T-helper 17 cell (primary cell): ENCODE measurements at places on chromosomes 13 and 19.

DNA sequence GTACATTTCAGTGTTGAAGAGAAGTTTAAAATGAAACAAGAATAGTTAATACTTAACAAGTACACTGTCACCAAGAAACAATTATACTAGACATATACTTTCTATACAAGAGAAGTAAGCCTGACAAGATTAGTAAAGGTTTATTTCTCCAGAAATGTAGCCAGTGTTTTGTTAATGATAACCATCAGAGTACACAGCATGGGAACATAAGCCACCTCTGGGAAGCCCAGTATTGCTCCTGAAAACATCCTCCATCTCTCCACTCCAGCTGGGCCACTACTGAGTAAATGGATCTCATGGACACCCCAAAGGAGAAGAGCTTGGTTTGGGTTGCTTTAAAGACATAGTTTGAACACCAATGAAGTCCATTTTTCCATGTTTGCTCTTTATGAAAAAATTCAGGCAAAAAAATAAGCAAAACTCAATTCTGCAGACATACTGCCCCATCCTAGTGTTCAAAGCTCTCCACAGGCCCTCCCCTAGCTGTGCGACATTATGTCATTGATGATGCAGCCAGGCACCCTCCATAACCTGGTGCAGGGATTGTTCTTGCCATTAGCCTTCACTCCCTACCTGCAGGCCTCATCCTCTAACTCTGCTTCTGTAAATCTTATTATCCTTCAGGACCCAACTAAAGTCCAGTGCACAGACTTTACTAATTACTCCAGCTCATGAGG lies 61.9 kb downstream of the LHFPL6 start:
- DNase-seq: no peak

- DNase-seq: no peak
Observed at GRCh38 chr13:93945621-93946020, 533.9 kb downstream of the DCT start.

GRCh38 chr13:45918597-45918996 lies 67.0 kb upstream of the SIAH3 start:
- DNase-seq: no peak

GRCh38 chr19:35913589-35913988 lies 5.5 kb upstream of the TYROBP start:
- no peak for DNase-seq

- DNase-seq: no peak
Observed at GRCh38 chr19:7645656-7646425, 8.9 kb downstream of the STXBP2 start.

DNA sequence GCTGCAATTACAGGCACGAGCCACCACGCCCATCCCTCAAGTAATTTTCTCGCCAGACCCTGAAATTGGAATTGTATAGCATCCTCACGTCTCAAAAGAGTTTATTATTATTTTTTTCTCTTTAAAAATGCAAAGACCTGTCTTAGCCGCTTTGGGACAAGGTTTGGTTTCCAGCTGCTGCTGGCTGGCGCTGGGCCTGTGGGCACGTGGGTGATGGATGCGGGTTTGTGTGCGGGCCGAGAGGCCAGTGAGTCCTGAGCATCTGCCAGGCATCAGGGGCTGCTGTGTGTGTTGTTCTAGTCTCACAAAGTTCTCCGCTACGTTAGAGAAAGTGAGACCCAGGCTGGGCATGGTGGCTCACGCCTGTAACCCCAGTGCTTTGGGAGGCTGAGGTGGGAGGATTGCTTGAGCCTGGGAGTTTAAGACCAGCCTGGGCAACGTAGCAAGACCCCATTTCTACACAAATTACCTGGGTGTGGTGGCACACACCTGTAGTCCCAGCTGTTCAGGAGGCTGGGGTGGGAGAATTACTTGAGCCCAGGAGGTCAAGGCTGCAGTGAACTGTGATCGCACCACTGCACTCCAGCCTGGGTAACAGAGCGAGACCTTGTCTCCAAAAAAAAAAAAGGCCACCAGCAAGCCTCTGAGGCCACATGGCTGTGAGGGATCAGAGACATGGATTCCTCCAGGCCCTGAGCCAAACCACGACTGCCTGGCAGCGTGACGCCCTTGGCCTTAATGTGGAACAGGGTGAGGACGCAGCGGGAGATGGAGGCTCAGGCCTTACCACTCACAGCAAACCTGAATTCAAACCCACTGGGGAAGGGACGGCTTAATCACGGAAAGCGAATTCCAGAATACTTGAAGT lies 4.7 kb upstream of the TMPRSS9 start:
- no peak for DNase-seq

DNA sequence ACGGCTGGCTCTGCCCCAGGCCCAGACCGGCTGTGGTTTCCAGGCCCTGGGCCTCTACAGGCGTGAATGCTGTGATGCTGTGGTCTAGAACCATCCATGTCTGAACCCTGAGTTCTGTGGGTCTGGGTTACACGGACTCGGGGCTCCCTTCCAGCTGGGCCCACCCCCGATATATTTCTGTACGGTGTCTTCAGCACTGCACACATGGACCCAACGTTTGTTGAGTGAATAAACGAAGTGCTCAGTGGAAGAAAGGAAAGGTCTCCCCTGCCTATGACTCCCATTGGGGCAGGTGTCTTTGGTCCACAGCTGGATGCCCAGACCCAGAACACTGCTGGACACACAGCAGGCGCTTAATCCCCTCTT lies 6.7 kb downstream of the TEKTIP1 start:
- no peak for DNase-seq

- no peak for DNase-seq
Observed at GRCh38 chr13:110261166-110262081, 45.5 kb downstream of the COL4A1 start.

- no peak for DNase-seq
Observed at GRCh38 chr19:39544226-39544903, 4.4 kb upstream of the EID2 start.

DNA sequence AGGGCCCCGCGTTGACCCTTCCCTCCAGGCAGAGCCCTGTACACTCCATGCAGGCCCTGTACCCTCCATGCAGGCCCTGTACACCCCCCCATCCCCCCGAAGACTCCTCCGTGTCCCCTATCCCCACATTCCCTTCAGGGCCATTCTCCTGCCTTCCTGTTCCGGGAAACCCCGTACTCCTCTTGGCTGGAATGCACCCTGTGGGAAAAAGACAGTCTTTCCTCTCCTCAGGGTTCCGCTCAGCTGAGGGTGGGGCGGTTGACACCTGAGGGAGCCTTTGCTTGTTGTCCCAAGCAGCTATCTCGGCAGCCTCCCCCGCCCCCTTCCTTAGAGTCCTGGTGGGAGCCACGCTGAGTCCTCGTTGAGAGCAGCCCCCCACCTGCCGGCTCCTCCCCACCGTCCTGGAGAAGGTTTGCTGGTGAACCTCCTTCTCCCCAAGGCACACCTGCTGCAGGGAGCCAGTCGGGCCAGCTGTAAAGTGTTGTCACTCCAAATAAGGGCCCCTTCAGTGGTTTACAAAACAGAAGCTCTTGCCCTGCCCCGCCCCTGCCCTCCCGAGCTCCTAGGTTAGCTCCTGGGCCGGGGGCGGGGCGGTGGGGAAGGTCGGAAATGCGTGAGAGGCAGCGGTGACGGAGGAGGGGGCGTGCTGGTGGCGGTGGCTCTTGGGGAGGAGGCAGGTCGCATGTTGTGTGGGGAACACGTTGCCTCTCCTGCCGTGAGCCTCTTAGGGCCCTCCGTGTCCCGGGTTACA lies 1.5 kb downstream of the GNA11 start:
- DNase-seq: peak; percentile 42

GRCh38 chr19:18440415-18440877 lies 2.5 kb upstream of the ISYNA1 start:
- DNase-seq: peak; percentile 34

- DNase-seq: no peak
Observed at GRCh38 chr13:31767175-31767900, 28.0 kb downstream of the RXFP2 start.

DNA sequence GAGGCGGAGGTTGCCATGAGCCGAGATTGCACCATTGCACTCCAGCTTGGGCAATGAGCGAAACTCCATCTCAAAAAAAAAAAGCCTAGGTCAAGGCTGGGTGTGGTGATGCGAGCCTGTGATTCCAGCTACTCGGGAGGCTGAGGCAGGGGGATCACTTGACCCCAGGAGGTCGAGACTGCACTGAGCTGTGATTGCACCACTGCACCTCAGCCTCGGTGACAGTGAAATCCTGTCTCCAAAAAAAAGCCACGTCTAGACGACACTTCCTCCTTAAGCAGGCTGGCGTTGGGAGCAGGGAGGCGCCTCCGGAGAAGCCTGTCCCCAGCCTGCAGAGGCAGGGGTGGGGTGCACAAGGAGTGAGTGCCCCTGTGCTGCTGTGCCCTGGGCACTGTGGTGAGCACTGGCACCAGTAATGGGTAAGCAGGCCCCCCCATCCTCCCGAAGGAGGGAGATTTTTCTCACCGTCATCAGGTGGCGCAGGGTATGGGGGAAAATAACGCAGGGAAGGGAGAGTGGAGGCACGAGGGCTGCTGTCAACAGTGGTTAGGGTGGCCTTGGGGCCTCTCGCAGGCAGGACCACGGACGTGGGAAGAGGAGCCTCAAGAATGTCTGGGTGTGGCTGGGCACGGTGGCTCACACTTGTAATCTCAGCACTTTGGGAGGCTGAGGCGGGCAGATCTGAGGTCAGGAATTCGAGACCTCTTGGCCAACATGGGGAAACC lies 706 bp downstream of the P2RY11 start:
- DNase-seq: peak; percentile 55

GRCh38 chr13:27534108-27534980 lies 84.0 kb upstream of the MTIF3 start:
- no peak for DNase-seq

DNA sequence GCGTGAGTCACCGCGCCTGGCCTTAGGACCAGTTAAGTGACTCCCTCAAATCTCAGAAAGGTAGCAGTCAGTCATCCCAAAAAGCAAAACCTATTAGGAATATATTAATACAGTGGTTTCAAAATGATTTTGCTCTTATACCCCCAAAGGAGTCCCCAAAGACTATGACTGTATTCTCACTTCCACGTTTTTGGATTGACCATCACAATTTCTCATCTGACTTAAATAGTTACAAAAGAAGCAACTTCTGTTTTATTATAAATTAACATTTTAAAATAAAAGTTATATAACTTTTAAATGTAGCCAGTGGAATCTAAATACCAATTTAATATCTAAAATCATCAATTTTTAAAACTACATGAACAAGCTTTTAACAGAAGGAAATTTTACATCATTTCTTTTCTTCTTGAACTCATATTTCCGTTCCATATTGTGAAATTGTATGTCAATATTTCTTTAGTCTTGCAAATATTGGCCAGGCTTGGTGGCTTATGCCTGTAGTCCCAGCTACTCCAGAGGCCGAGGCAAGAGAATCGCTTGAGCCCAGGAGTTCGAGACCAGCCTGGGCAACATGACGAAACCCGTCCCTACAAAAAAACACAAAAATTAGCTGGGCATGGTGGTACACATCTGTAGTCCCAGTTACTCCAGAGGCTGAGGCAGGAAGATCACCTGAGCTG lies 1.5 kb upstream of the SPART start:
- DNase-seq: no peak

DNA sequence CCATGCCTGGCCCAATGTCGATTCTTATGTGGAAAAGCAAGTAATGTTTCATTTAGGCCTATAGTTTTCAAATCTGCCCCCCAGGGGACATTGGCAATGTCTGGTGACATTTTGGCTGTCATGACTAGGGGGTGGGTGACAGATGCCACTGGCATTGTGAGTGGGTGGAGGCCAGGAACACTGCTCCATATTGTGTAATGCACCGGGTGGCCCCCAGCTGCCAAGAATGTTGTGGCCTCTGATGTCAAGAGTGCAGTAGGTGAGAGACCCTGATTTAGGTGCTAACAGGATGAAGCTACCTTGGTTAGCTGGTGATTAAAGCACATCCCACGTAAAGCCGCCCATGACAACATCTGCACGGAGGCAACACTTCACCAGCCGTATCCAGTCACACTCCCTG lies 10.8 kb downstream of the C19orf44 start:
- DNase-seq: no peak

- DNase-seq: no peak
Observed at GRCh38 chr19:18895824-18896341, at the start of gene CERS1. Gene CERS1 (minus strand): TSS chr19:18896158. CDS start chr19:18896072, 86 bp downstream.

GRCh38 chr13:113425941-113426590 lies 27.2 kb downstream of the ADPRHL1 start:
- no peak for DNase-seq

DNA sequence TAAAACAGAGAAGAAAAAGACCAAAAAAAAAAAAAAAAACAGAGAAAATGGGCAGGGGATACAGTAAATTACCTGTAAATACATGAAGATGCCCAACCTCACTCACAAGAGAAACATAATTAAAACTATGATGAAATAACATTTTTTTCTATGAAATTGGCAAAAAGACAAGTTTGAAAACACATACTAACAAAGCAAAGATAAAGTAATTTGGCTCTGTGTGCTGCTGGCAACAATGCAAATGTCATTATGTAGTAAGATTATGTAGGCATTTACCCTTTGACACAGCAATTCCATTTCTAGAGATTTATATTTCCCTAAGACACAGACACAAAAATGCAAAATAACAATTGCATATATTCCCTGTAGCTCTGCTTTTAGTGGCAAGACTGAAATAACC lies 20.2 kb downstream of the ZC3H13 start:
- no peak for DNase-seq

GRCh38 chr13:98834254-98834960 lies 81.9 kb upstream of the SLC15A1 start:
- no peak for DNase-seq

DNA sequence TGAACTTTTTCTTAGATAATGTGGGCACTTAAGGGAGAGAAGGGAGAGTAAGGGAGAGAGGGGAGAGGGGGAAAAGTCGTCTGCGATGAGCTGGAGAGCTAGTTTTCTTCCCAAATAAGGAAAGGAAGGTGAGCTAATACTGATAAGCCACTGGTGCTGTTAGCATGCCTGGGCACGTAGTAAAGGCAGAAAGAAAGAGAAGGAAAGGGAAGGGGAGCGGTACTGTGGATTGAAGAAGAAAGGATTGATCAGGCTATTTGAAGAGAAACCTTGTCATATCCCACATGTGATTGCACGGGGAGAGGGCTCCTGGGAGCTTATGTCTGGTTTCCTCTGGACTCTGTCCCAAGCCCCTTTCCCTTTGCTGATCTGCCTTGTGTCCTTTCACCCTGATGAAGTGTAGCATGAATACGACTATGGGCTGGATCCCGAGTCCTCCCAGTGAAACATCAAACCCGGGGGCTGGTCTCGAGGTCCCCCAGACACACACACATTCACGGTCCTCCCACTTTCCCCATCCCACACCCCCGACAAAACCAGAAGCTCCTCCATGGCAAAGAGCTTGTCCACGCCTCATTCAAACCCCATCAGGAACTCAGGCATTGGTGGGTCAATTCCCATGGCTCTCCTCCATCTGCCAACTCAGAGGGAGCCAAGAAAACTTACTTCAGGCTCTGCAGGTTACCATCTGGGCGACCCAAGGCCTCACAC lies 30.6 kb downstream of the NLRP13 start:
- no peak for DNase-seq

DNA sequence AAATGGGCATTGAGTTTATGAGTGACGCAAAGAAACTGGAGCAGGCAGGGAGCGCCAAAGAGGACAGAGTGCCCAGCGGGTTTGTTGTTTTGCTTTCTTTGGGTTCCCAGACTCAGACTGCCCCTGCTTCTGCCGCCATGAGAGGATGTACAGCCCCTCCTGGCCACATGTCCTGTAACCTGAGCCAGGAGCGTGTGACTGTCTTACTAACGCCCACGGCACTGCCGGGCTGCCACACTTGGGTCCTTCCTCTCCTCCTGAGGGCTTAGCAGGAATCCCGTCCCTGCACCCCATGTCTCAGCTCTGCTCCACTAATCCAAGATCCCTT lies 80.5 kb downstream of the GPR12 start:
- no peak for DNase-seq

GRCh38 chr13:78679329-78679728 lies 20.4 kb upstream of the OBI1 start:
- DNase-seq: no peak
